ENCODE measurements at places on chromosomes 16 and 17.

- DNase-seq: no peak
Measured at GRCh38 chr16:27330542-27330941, 16.8 kb downstream of the IL4R start.

DNA sequence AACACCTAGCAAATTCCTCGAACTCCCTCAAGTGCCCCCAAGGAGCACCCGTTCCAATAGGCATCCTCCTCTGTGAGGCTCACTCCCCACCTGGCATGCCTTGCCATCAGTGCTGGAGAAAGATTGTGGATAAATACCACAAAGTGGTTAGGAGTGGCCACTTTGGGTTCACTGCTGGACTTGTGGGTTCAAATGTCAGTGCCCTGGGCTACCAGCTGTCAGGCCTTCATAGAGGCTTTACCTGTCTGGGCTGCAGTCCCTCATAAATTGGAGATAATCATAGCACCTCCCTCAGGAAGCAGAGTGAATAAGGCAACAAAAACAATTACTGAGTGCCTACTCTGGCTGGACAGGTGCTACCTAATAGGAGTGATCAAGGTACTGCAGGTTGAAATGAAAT, 1.5 kb upstream of the SYT17 start:
- DNase-seq: peak; percentile 8

DNA sequence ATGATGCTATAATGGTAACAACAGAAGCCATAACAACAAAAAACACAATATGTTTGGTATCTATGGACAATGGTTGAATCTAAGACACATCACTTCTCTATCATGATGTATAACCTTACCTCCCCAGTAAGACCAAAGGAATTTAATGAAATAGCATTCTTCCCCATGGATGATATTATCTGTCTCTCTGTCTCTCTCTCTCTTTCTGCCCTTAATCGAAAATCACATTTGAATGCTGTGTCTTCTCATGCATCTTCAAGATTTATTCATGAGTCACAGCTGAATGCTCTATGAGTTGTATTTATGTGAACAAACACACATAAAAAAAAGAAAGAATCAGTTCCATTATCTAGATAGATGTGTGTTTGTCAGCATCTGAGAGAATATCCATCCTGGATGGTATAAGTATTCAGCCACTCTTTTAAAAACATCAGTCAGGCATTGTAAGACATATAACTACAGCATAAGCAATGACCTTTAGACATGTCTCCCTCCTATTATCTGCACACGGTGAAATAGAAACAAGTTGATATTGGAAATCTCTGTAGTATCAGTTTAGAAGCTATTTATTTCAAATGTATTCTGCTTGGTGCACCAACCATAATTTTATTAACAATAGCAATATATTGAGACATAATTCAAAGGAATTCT, 433.3 kb downstream of the TOX3 start:
- no peak for DNase-seq

GRCh38 chr16:87762071-87762571, 3.7 kb downstream of the KLHDC4 start:
- DNase-seq: no peak

DNA sequence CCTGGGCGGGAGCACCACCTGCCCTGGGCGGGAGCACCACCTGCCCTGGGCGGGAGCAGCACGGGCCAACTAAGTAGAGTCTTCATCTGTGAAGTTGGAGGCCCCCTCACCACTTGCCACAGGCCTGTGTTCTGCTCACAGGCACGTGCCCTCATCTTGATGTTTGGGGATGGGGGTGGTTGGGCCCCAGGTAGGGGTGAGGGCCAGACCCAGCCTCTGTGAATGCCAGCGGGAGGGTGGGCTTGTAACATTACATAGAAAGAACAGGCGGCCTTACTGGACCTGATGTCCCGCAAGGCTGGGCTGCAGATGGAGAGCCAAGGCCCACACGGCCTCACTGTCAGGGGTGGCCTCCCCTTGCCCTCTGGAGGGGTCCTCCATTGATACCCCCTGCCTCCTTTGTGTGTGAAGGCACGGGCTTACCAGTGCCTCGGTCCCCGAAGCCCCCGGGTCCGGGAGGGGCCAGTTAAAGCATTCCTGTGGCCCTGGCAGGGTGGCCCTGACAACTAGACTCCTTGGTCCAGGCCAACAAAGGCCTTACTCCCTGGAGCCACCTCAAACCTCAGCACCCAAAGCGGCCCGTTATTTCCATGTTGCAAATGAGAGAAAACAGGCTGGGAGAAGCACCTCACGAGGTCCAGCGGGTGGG, 1.1 kb upstream of the SLC16A3 start:
- no peak for DNase-seq

DNA sequence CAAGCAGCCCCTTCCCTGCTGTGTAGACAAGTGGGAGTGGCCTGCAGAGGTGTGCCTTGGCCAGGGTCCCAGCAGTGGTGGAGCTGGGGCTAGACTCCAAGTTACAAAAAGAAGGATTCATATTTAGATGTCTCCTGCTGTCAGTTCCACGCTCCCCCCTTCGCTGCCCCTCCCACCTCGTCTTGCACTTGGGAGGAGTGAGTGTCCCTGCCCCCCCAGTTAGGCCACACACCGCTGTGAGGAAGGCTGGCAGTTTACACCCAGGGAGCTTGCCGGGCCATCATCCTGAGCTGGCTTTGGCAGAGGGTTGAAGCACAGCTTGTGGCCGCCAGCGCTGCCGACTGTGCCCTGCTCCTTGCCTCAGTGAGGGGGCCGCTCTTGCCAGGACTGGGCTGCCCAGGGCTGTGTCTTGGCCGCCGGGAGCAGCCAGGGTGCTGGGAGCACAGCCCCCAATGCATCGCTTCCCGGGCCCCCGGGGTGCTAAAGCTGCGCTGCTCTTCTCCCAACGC, 44.3 kb downstream of the ELAC2 start:
- DNase-seq: no peak

- peak; percentile 26 for DNase-seq
Measured at GRCh38 chr17:69335058-69335457, 8.1 kb upstream of the ABCA5 start.

- peak; percentile 24 for DNase-seq
Measured at GRCh38 chr16:13453938-13454553, 465.9 kb upstream of the ERCC4 start.

GRCh38 chr16:86127366-86127765, 228.4 kb downstream of the IRF8 start:
- no peak for DNase-seq

DNA sequence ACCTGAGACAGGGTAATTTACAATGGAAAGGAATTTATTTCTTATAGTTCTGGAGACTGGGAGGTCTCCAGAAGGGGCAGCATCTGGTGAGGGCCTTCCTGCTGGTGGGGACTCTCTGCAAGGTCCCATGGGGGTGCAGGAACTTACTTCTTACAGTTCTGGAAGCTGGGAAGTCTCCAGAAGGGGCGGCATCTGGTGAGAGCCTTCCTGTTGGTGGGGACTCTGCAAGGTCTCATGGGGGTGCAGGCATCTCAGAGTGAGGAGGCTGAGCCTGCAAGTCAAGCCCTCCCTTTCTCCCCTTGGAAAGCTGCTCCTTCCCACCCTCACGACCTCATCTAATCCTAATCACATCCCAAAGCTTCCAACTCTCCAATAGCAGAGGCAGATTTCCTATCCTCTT, 157.4 kb downstream of the FOXL1 start:
- DNase-seq: no peak

- DNase-seq: no peak
Measured at GRCh38 chr16:86166414-86166813, 267.5 kb downstream of the IRF8 start.

- DNase-seq: peak; percentile 61
Measured at GRCh38 chr17:50661795-50662391, 27.2 kb downstream of the ABCC3 start.

- peak; percentile 51 for DNase-seq
Measured at GRCh38 chr16:84780544-84781376, 39.0 kb upstream of the CRISPLD2 start.

DNA sequence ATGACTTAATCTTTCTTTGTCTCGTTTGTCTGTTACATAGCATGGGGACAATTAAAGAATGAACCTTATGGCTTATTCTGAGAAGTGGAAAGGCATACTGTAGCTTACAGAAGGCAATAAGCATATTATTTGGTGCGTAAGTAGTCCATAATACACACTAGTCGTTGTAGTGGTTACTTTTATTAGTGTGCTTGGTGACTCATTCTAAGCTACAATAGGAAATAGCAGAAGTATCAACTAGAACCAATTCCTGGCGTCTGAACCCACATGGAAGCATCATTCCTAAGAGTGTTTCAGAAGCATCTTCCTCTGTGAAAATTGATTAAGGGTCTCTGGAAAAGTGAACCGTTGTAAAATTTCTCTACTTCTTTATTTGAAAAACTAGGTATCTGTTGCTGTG, 777.8 kb upstream of the EEF2KMT start:
- DNase-seq: no peak

DNA sequence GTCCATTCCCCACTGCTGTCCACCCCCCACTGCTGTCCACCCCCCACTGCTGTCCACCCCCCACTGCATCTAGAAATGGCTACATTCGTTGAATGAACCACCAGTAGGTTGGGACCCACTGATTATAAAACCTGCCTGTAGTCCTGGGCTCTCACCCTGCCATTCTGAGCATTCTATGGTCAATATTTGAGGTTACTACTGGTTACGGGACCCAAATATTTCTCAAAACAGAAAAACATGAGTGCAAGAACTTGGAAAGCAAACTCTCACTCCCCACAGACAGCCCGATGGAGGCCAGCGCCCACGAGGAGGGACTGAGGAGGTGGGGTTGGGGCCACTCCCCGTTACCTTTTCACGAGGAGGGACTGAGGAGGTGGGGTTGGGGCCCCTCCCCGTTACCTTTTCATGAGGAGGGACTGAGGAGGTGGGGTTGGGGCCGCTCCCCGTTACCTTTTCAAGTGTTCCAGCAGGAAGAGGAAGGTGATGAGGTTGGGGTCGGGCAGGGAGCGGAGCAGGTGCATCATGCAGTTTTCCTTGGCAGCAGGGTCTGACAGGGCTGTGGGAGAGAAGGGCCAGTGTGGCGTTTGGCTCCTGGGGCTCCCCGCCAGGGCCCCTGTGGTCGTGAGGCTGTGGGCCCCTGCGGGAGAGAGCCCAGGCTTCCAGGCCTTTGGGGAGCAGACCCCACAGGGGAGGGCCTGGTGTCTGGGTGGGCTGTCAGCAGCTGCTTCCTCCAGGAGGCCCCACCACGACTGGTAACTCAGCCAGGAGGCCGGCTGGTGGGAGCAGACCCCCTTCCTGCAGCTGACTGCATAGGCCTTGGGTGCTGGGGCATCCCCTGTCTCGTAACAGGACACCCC, 12.5 kb downstream of the TIMM22 start:
- no peak for DNase-seq

DNA sequence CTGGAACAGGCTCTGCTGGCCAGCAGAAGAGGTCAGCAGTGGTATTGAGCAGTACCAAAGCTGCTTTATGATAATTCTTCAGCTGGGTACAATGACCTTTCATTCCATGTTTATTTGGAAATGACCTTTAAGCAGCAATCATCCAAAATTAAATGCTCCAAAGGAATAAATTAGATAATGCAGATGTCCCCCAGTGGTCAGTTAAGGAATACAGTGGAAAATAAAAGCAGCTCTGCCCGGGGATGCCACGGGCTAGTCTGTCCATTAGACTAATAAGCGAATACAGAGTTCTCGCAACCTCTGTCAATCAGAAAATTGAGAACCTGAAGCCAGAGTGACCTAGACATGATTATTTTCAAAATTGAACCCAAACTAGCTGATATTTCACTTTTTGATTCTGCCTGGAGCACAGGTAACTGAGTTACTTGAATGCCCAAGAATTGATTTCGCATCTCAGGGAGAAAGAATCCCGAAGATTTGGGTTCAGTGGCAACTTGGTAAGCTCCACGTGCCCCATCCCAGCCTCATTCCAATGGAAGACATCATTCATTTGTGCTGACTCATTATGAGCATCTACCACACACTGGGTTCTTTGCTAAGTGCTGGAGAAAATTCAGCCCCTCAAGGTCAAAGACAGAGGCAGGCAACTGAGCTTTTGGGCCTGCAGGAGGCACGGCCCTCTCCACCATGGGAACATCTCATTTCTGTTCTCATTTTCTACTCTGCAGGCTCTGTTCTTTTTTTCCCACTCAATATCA, 34.4 kb upstream of the SLC39A11 start:
- DNase-seq: no peak

- no peak for DNase-seq
Measured at GRCh38 chr16:49972280-49972679, 52.7 kb upstream of the CNEP1R1 start.

DNA sequence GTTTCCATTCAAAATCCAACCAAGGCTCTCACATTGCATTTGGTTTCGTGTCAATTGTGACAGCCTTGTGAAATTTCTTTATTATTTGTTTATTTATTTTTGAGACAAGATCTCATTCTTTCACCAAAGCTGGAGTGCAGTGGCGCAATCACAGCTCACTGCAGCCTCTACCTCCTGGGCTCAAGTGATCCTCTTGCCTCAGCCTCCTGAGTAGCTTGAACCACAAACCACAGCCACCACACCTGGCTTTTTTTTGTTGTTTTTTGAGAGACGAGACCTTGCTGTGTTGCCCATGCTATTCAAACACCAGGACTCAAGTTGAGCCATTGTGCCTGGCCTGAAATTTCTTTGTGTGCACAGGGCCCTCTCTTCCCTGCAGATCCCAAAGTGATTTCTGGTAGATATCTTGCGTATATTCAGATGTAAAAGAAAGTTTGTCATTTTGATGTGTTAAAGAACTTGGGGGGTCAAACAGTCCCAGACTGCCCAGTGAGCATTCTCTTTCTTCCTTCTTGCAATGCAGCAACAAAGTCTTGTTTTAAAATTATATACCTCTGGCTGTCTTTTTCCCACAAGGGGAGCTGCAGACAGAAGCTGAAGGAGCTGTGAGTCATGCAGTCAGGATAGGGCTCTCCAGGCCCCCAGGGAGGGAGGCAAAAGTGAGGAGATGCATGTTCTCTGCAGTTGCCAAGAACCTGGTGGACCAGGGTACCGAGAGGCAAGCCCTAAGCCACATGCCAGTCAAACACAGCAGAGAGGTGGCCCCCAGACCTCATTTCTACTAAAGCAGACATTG, 15.5 kb upstream of the USP22 start:
- no peak for DNase-seq

DNA sequence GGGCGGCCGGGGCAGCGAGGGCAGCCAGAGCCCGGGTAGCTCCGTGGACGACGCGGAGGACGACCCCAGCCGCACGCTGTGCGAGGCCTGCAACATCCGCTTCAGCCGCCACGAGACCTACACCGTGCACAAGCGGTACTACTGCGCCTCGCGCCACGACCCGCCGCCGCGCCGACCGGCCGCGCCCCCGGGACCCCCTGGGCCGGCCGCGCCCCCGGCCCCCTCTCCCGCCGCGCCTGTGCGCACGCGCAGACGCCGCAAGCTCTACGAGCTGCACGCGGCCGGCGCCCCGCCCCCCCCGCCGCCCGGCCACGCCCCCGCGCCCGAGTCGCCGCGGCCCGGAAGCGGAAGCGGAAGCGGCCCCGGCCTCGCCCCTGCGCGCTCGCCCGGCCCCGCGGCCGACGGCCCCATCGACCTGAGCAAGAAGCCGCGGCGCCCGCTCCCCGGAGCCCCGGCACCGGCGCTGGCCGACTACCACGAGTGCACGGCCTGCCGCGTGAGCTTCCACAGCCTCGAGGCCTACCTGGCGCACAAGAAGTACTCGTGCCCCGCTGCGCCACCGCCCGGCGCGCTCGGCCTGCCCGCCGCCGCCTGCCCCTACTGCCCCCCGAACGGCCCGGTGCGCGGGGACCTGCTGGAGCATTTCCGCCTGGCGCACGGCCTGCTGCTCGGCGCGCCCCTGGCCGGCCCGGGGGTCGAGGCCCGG, 36.1 kb upstream of the ZC3H18 start:
- peak; percentile 78 for DNase-seq

Measured in NCI-H524 (cell line).